ENCODE measurements at places on chromosomes 1 and 21.

DNA sequence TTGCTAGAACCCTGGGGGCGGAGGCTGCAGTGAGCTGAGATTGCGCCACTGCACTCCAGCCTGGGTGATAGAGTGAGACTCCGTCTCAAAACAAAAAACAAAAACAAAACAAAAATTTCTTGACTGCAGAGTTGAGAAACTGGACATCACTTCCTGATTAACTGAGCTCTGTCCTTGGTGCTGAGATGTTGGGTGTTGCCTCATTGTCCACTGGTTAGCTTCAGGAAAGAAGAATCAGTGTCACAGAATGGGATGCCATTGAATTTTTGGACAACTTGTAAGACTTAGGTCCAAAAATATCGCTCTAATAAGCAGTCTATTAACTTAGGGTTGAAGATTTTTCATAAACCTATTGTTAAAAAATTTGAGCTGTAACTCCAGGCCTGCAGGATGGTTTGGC lies 23.8 kb upstream of the KCNA10 start:
- no peak for DNase-seq

DNA sequence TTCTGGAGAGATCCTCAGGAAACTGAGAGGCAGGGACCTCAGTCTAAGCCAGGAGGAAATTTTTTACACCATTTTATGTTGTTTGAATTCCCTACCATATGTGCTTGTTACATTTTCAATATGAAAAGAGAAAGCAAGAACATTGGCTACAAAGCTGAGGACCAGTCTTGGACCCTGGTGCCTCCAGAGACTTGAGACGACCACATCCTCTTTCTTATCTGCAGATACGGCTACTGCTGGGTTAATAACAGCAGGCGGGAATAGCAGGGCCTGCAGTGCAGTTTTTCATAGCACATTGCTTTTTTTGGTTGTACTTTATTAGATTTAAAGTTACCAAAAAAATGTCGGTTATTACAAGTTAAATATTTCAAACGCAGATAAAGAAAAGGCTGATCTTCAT lies 3.9 kb downstream of the KDM4A start:
- DNase-seq, result no peak

DNA sequence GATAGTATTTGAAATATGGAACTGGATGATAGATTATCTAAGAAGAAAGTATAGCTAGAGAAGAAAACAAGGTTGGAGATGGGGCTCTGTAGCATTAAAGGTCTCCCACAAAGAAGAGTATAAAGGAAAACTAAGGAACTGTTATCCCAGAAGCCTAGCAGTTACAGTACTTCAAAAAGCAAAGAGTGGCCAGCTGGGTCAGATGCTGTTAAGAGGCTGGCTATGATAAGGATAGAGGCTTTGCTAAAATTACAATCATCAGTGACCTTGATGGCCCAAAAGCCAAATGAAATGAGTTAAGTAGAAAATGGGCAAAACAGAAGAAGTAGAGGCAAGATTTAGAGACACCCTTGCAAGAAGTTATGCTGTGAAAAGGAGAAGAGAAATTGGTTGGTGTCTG lies 25.1 kb upstream of the ANGPTL1 start:
- no peak for DNase-seq

GRCh38 chr1:56511364-56511763 lies 68.0 kb downstream of the PLPP3 start:
- no peak for DNase-seq

DNA sequence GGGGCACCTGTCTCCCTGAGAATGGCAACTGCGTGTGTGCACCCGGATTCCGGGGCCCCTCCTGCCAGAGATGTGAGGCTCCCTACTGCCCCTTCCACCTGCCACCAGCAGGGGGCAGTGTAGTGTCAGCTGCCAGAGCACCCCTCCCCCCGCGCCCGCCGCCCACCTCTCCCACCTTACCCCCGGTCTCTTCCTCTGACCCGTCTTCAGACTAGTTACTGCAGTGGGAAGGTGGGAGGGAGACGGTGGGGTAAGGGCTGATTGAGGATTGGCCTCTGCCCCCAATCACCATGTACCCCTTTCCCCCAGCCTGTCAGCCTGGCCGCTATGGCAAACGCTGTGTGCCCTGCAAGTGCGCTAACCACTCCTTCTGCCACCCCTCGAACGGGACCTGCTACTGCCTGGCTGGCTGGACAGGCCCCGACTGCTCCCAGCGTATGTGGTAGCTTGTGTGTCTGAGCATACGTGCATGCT lies 10.1 kb upstream of the LRRC71 start:
- DNase-seq, result peak; percentile 28

DNA sequence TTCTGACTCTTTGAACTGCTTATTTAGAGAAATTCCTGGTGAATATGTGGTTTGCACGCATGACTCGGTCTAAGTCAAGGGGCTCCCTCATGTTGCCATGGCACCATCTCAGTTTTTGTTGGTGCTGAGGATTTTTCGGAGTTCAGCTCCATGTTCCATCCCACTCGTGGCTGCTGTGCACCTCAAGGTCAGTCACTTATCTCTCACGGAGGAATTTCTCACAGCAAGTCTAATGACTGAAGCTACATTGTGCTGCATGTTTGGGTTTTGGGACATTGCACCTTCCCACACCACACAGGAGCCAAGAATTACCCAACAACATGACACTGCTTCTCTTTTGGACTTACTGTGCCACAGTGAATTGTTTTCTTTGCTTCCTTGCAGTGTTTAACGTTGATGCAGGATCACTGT lies 269.9 kb downstream of the NCAM2 start:
- DNase-seq, result no peak

GRCh38 chr21:31099122-31099521 lies 60.8 kb upstream of the KRTAP19-8 start:
- DNase-seq, result no peak

GRCh38 chr1:225230483-225230882 lies 197.4 kb downstream of the LBR start:
- DNase-seq, result no peak

DNA sequence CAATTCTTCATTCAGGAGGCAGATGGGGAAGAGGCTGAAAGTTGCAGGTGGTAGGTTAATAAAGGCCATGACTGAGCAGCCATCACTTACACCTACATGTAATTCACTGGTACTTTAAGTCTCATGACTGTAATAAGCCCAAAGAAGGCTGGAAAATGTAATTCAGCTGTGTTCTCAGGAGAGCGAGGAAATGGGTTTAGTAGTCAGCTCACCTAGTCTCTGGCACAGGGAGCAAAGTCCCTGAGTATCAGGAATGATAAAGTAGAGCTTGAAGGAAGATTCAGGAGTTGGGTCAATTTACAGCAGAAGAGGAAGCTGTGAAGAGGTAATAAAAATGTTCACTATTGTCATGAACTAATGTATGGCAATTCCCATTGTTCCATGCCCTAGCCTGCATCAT lies 393.4 kb upstream of the KAZN start:
- no peak for DNase-seq

GRCh38 chr1:234725177-234726132 lies 115.5 kb upstream of the IRF2BP2 start:
- DNase-seq, result no peak

DNA sequence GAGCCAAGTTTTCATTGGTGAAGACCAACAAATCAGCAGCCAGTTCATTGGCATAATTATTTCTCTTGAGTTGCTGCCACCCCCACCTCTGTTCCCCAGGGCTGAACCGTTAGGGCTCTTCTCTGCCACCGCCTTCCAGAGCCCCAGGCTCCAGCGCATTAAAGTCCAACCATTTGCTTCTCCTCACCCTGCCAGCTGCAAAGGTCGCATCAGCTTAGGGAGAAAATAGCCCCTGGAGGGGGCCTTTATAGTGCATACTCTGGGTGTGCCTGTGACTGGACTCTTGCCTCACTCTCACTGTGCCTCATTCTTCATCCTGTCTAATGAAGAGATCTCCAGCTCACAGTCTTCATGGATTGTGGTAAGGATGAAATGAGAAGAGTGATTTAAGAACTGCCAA lies 50.4 kb downstream of the KDM1A start:
- no peak for DNase-seq

- no peak for DNase-seq
These were observed 2.5 kb downstream of the PRKACB start for GRCh38 chr1:84146411-84147032.

DNA sequence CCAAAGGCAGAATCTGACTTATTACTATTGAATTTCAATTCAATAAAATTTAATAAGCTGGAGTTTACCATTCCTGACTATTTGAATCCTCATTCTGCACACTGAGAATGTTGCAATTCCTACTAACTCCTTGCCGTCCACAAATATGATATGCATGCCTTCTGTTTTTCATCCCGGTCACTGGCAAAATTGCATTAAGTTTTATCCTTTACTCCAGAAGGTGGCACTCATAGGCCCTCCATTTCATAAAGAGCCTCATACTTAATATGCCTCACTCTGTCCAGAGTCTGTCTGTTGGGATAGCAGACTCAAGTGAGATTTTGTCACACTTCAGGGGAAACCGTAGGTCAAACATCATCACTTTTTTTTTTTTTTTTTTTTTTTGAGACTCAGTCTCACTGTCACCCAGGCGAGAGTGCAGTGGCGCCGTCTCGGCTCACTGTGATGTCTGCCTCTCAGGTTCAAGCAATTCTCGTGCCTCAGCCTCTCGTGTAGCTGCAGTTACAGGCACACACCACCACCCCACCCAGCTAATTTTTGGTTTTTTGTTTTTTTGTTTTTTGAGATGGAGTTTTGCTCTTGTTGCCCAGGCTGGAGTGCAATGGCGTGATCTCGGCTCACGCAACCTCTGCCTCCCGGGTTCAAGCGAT lies 27.3 kb downstream of the F11R start:
- DNase-seq, result no peak

DNA sequence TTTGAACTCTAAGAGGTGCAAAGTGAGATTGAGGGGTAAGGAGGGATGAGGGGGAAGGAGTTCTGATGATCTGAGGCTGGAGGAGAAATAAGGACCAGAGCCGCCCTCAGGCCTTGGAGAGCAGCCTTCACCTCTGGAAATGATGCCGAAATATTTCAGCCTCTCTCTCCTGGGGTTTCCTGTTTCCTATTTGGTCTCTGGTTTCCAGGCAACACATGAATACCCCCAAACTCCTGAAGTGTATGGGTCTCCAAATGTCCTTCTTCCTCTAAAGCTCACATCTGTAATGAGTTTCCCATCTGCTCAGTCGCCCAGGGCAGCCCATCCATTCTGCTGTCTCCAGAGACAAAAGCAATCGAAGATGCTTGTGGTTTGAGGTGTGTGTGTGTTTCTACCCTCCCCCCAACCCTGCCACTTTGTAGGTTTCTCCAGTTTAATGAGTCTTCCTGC lies 52.0 kb upstream of the FAM20B start:
- DNase-seq, result no peak

- no peak for DNase-seq
These were observed 879 bp downstream of the CPTP start for GRCh38 chr1:1325288-1326074.

DNA sequence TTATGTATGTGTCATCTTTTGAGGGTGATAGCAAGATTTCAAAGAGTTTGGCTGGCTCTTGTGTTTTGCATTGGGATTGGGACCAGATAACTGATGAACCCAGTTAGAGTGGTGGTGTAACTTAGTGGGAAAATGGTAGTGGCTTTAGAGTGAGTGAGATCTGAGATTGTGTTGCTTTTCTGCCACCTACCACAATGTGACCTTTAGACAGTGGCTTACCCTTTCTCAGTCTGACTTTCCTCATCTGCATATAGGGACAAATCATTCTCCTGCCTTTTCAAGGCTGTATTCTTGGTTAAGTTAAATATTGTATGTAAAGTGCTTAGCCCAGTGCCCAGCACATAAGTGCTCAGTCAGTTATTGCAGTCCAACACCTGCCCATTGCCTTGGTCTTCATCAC lies 31.3 kb downstream of the CENPF start:
- no peak for DNase-seq

DNA sequence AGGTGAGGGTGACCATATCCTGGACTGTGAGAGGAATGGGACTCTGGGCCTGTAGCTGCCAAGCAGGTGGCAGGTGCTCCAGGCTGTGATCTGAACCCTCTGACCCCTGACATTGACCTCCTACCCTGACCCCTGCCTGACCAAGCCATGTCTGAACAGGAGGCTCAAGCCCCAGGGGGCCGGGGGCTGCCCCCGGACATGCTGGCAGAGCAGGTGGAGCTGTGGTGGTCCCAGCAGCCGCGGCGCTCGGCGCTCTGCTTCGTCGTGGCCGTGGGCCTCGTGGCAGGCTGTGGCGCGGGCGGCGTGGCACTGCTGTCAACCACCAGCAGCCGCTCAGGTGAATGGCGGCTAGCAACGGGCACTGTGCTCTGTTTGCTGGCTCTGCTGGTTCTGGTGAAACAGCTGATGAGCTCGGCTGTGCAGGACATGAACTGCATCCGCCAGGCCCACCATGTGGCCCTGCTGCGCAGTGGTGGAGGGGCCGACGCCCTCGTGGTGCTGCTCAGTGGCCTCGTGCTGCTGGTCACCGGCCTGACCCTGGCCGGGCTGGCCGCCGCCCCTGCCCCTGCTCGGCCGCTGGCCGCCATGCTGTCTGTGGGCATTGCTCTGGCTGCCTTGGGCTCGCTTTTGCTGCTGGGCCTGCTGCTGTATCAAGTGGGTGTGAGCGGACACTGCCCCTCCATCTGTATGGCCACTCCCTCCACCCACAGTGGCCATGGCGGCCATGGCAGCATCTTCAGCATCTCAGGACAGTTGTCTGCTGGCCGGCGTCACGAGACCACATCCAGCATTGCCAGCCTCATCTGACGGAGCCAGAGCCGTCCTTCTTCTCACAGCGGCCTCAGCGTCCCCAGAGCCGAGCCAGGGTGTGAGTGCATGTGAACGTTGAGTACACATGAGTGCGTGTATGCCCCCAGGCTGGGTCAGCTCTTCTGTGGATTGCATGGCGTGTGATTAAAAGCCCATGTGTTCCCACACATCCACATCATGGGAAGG lies 3.1 kb downstream of the TMEM125 start:
- no peak for DNase-seq

GRCh38 chr1:204630132-204630905 lies 55.2 kb downstream of the LRRN2 start:
- no peak for DNase-seq

GRCh38 chr1:107653765-107654164 lies 311.2 kb downstream of the VAV3 start:
- DNase-seq, result no peak

DNA sequence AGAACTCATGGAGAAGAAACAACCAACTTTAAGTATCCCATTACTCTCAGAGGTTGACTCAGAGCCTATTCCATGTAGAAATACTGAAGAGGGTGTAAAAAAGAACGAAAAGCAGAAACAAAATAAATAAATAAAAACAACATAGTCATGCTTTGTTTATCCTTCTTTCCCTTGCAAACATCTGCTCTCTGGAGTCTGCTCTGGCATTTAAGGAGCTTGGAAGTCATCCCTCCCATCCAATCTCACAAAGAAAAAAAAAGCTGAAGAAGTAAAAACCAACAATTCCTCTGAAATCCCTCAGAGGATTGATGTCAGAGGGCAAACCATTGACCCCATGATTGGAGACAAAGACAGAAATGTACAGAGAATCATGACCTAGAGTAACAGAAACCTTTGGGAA lies 302.6 kb upstream of the GREM2 start:
- DNase-seq, result no peak

- DNase-seq, result no peak
These were observed 34.2 kb downstream of the PCAT6 start for GRCh38 chr1:202844935-202845334.

GRCh38 chr1:202167708-202168415 lies 7.5 kb upstream of the PTPN7 start:
- DNase-seq, result no peak

All from activated CD4-positive, alpha-beta T cell treated with anti-CD3 and anti-CD28 coated beads for 1 hour (primary cell).